ENCODE measurements at places on chromosomes 13 and 19.
A peak's percentile ranks its signal among the peaks of the same experiment; 100 is the strongest.

GRCh38 chr19:45451131-45451849 lies 16.5 kb upstream of the FOSB start:
- no peak for DNase-seq

DNA sequence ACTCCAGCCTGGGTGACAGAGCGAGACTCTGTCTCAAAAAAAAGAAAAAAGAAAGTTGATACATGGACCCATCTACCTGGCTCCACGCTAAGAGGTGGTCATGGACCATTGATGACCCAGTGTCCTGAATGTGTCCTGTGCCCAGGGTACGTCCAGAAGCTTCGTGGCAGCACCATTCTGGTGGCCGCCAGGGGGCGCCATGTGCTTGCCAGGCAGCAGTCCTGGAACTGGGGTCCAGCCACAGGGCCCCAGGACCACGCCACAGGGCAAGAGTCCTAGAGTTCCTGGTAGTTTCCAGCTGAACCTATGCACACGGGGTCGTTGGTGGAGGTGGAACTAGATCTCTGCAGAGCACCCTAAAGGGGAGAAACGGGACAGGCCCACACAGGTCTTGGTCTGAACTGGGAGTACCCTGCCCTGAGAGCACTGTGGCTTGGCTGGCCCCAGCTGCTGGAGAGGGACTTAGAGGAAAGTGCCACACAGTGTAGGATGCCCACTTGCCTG lies 19.9 kb upstream of the FBXO27 start:
- DNase-seq, result peak; percentile 14

- no peak for DNase-seq
Observed at GRCh38 chr13:41552031-41552430, 94.7 kb downstream of the RGCC start.

- peak; percentile 27 for DNase-seq
Observed at GRCh38 chr13:73835138-73835721, 299.0 kb downstream of the KLF12 start.

DNA sequence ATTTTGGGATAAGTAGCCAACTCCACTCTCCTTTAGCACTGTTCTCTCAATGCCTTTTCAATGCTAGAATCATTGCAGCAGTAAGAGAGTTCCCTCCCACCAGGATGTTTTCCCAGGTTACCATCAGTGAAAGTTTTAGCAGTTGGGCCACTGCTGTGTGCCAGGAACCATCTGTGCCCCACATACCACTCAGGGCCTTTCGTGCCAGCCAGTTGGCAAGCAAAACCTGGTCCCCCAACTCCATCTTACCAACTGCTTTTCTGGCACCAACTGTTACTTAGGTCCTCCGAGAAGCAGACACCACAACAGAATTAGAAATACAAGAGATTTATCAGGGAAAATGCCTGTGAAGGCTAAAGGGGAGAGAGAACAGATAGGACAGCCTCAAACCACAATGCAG lies 533.4 kb upstream of the NBEA start:
- DNase-seq, result no peak

DNA sequence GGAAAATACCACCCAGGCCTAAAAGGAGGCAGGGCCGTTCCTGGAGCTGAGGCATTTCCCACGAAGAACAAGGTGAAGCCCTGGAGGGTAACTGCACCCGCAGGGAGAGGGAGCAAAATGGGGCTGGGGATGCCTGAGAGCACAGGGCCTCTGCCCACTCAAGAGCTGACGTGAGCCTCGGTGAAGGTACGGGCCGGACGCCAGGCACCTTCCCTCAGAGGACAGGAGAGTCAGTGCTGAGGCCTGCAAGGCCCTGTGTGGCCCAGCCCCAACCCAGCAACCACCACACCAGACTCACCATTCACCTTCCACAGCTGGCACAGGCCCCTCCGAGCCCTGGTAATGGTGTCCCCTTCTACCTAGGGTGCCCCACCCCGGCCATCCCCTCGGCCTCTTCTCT lies 36.3 kb downstream of the DNMT1 start:
- DNase-seq, result no peak

Measured in stromal cell of bone marrow (primary cell).